Activated naive CD8-positive, alpha-beta T cell treated with anti-CD3 and anti-CD28 coated beads, Interleukin-2, amount 50 U/mL, for 16 hours (primary cell): ENCODE measurements at places on chromosomes 2 and 18.

DNA sequence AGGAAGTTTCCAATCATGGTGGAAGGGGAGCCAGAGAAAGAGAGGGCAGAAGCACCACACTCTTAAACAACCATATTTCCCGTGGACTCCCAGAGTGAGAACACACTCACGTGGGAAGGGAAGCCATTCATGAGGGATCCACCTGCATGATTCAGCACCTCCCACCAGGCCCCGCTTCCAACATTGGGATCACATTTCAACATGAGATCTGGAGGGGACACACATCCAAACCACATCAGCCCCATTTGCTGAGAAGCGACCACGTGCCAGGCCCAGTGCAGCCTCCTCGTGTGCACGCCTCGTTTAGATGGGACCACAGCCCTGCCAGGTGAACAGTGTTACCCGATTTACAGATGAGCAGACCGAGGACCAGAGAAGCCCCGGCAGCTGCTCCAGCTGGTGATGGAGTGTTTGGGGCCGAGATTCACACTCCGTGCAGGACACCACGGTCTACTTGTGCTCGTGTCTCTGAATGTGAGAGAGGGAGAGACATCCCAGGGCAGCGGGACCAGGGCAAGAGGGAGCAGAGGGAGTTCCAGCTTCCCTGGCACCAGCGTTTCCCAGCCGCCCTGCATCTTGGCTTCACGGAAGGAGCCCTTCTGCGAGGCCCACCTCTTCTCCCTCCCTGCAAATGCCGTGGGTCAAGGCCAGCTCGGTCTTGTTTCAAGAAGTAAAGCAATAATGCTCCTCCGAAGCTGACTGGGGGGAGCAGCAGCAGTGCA lies 76.9 kb upstream of the ODC1 start:
- no peak for DNase-seq

- DNase-seq: no peak
Measured at GRCh38 chr2:26754972-26755670, 9.0 kb upstream of the SLC35F6 start.

DNA sequence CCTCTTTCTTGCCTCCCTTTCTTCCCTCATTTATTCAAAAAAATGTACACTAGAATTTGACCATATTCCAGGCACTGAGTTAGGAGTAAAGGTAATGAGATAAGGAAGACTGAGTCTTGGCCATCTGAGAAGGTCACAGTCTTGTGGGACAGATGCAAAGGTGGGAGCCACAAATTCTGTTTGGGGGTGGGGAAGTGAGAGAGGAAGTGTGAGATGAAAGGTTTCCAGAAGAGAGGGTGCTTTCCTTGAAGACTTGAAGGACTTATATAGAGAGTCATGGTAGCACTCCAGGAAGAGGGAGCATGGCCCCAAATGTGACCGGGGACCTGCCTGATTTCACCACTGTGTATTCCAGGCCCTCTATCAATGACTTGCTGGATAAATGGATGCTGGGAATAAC lies 320.6 kb downstream of the LPIN1 start:
- no peak for DNase-seq

GRCh38 chr2:231146665-231147064 lies 21.8 kb upstream of the HTR2B start:
- DNase-seq: no peak

- DNase-seq: no peak
Measured at GRCh38 chr2:217661378-217661777, 341.4 kb downstream of the TNS1 start.

DNA sequence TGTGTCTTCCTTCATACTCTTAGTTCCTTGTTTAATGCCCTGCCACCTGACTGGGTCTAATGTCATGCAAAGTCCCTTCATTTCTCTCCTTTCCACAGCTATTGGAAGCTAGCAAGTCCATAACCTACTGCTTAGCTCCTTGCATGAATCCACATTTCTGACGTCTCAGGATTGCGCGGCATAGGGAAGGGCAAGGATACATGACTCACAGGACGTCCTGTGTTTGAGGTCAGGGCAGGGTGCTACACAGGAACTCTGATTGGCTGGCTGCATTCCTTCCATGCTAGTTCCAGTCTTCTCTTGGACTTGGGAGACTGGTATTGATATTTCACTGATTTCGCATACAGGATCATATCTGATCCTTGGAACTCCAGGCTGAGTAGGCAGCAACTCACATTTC lies 137.9 kb downstream of the CDH2 start:
- DNase-seq: no peak

DNA sequence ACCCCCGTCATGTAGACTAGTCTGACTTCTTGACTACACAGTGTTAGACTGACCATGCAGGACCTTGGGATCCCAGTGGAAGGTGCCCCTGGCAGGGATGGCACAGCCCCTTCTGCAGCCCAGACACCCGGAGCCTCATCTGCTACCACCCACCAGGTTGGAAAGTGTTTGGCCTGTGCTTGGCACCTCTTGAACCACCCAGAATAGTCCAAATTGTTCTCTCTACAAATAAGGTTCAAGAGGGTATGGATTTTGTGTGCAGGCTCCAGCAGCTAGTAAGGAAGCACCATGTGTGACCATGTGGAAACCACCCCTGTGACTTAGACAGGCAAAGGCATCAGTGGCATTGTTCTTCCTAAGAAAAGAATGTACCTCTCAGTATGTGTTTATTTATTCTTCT lies 18.4 kb downstream of the L3MBTL4 start:
- DNase-seq: no peak

DNA sequence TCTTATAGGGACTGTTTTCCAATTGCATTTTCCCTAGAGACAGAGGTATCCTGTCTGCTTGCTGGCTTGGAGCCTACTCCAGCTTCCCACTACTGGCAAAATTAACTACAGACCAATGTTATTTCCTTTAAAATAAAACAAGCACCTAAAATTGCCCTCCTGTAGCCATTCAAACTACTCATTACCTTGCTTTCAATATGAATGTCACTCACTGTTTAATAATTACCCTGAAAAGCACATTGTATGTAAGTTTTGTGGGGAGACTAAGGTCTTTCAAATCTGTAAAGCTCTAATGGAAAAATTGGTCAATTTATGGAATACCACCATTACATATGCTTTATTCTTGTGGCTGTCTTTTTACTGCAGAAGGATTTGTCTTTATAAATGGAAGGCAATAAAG lies 87.3 kb downstream of the DOCK10 start:
- DNase-seq: no peak

DNA sequence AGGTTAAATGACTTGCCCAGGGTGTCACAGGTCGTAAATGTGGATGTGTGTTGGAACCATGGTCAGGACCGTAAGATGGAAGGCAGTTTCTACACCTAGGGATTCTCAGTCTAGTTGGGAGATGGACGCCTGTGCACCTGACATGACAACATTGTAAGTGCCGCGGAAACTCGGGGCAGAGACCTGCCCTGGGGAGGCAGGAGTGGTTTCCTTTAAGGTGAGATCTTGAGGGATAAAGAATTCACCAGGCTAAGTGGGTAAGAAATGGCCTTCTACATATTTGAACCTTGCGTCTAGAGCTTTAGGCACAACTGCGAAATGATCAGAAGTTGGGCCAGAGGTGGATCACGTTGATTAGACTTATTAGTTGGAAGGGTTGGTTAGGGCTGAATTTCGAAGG lies 1.6 kb downstream of the DGKD start:
- no peak for DNase-seq

DNA sequence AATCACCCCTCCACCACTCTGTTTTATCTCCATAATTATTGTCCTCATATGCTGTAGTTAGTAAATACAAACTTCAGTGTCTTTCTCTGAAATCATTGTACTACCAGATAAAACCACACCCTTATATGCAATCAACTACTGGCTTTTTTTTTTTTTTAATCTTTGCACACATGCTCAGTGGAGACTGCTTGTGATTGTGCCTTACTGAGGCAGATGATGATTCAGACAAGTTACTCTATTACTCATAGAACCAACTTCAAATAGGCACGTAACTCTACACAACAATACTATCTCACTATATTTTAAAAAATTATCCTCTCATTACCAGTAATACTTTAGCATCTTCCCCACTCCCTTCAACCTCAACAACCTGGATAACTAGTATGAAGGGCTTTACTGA lies 1278.4 kb upstream of the PIK3C3 start:
- DNase-seq: no peak

GRCh38 chr18:36089001-36089400 lies 21.6 kb upstream of the RPRD1A start:
- no peak for DNase-seq

DNA sequence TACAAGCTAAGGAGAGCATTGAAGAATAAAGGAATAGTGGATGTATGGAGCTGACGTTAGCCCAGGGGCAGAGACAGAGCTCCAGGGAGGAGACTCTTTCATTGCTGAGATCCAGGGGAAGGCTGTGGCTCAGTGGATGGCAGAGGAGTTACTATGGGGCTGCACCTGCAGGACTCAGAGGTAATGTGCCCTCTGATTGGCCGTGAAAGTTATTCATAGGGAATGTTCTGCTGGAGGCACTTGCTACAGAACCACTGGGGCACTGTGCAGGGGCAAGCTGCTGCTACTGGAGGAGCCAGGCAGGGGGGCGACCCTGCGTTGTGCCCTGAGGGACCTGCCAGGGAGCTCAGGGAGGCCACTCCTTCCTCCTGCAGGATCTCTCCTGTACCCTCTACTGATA lies 199.2 kb downstream of the PTPRM start:
- no peak for DNase-seq

DNA sequence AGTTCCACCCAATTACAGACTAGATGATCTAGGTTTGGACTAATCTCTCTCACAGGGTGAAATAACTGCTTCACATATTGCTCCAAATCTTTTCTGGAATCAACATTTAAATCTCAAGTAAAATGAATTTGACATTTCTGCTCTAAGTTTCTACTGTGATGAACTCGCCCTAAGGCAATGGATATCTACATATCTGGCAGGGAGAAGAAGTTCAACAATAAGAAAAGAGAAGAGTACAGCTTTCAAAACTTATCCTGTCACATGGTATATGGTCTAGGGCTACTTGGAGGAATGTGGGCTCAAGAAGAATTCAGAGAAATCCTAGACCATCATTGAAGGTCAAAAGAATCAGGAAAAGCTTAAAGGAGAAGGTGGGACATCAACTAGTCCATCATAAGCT lies 440.2 kb downstream of the MBD2 start:
- DNase-seq: no peak

GRCh38 chr18:57051657-57052044 lies 95.2 kb upstream of the BOD1L2 start:
- no peak for DNase-seq

DNA sequence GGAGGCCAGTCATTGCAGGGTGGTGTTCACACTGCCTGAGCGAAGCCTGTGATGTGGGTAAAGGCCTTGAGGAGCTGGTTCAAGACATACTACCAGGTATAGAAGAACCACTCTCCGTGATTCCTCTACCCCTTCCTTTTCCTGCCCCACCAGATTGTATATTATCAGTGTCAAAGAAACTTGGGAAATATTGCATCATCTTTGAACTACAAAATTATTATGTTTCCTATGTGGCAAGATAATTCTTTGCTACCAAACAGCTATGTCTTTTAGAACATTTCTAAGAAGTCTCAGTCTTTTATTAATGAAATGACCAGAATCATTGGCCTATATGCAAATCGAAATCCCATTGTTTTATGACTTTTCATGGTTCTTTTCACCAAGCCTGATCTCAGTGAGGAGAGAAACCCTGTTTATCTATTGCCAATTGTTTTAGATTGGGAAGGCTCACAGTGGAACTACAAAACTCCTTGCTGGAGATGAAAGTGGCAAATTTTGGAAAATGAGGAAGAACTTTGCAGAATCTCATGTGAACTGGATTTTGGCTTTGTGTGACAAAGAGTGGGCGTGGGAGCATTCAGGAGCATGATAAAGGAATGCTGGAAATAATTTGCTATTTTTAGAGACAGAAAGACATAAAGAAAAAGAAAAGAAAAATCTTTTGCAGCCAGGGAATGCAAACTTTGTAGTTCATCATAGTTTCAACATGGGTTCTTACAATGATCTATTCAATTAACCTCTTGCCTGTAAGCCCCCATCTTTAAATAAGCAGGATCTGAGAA lies 286.9 kb downstream of the INSIG2 start:
- DNase-seq: no peak

GRCh38 chr2:72182547-72182946 lies 34.9 kb upstream of the CYP26B1 start:
- no peak for DNase-seq

GRCh38 chr2:236171181-236171679 lies 3.0 kb upstream of the GBX2 start:
- DNase-seq: no peak

- no peak for DNase-seq
Measured at GRCh38 chr2:3403587-3404334, 24.3 kb downstream of the TRAPPC12 start.

- no peak for DNase-seq
Measured at GRCh38 chr18:47345291-47345690, 93.8 kb upstream of the SKOR2 start.

DNA sequence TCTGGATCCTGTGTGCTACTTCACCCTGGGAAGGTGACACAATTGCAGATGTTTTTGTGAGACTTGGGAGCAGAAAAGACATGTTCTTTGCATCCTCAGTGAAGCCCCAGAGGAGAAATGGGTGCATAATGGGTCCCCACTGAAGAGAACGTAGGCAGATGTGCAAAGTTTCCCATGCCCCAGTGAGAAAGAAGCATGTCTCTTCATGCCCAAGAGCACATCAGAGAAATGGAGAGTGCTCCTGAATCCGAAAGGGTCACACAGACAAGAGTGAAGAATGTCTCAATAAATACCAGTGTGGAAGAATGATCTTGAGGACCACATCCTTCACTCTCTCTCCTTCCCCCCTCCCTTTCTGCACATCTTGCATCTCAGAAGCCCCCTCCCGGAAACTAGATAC lies 167.7 kb downstream of the TMEM247 start:
- DNase-seq: no peak

DNA sequence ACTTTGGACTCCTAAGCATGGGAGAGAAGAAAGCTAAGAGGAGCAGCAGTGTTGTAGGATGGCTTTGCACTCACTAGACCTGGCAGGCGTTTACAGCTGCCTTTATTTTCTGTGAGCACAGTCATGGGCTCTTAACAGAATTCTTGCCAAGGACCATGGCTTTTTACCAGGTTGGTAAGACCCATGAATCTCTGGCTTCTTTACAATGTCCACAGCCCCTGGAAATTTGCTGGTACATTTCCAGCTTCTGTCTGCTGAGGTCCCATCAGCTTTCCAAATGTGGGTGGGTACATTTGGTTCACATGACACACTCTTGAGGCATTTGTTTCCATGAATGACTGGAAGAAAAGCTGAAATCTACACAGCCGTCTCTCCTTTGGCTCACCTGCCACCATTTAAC lies 162.7 kb downstream of the PPP1R1C start:
- DNase-seq: no peak

DNA sequence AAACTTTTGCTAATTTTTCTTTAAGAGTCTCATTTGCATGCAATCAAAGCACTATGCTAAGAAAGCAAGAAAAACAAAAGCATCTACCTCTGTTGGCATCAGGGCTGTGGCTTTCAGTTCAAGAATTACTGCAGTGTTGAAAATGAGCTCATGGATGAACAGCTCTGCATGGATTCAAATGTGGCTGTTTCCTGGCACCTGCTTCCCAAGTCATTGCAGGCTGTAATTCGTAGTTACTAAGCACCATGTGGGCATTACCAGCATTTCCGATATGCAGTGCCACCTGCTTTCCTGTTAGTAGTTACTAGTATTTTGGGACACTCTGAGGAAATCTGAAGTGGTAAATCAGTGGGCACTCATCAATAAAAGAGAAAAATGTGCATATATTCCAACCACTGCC lies 37.8 kb upstream of the FAM110C start:
- DNase-seq: no peak
